D721Med (cell line): ENCODE measurements at places on chromosomes 6 and 20.

- DNase-seq, result no peak
Observed at GRCh38 chr6:157997893-157998608, 16.4 kb downstream of the SYNJ2 start.

- DNase-seq, result no peak
Observed at GRCh38 chr6:53301801-53302537, 46.8 kb downstream of the ELOVL5 start.

DNA sequence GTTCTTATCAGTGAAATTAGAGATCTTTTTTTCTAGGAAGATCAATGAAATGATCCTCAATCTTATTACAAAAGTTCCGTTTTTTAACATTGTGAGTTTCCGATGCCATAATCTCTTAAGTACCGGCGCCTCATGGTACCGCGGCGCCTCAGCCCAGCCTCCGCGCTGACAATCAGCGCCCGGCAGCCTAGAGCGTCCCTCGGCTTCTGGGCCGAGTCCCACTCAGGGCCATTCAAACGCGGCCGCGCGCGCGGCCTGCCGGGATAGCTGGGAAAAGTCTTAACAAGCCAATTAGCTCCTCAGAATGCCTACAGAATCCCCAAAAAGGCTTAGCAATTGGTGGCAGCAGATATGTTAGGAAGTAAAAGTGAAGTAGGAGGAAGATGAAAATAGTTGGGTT lies 204.8 kb downstream of the ADGB start:
- no peak for DNase-seq

DNA sequence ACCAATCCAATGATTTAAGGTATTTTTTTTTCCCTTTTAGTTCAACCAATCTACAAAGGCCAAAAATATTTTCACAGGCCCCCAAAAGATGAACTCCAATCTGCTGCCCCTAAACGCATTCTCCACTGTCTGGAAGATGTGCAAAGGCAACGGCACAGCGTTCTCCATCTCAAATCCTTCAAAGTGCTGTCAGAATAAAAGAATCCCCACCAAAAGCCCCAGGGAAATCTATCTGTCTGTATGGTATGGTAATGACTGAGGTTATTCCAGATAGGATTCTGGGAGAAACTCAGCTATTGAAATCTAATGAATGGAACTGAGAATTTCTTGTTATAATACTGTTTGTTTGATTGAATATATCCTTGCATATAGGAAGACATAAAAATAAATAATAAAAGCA lies 217.8 kb upstream of the CCN2 start:
- no peak for DNase-seq

- DNase-seq, result no peak
Observed at GRCh38 chr6:107442938-107443607, 16.3 kb downstream of the PDSS2 start.
